ENCODE measurements at places on chromosomes 1 and 21.

- DNase-seq, result no peak
These were observed 83.8 kb upstream of the HOOK1 start for GRCh38 chr1:59730759-59731478.

- no peak for DNase-seq
These were observed 36.5 kb downstream of the RLF start for GRCh38 chr1:40197656-40198055.

GRCh38 chr1:213676736-213677135 is 311.0 kb upstream of the PROX1 start:
- no peak for DNase-seq

GRCh38 chr1:175192111-175192629 is 406 bp downstream of the KIAA0040 start:
- DNase-seq, result no peak

GRCh38 chr1:172697534-172698002 is 38.7 kb downstream of the FASLG start:
- no peak for DNase-seq
